ENCODE measurements at places on chromosomes 12 and 14. TPM values are rescaled to one million over a fixed set of nuclear protein-coding genes. Genes with fewer than 3 reads are reported as not detected.

MYO1H gene
- total RNA-seq: not detected

HELB gene
- 2.6 TPM for total RNA-seq

GRIP1 gene
- 0.26 TPM for total RNA-seq

CDH24 gene
- total RNA-seq: 5.6 TPM

STAC3 gene
- 0.26 TPM for total RNA-seq

IGF1 gene
- 1.3 TPM for total RNA-seq

TTC6 gene
- 0.17 TPM for total RNA-seq

SERPINA12 gene
- not detected for total RNA-seq

NKX2-1 gene
- not detected for total RNA-seq

CTSG gene
- total RNA-seq: not detected

KRT80 gene
- total RNA-seq: 0.17 TPM

Data from fibroblast of lung (primary cell).